ENCODE measurements at places on chromosomes 7 and 10.

DNA sequence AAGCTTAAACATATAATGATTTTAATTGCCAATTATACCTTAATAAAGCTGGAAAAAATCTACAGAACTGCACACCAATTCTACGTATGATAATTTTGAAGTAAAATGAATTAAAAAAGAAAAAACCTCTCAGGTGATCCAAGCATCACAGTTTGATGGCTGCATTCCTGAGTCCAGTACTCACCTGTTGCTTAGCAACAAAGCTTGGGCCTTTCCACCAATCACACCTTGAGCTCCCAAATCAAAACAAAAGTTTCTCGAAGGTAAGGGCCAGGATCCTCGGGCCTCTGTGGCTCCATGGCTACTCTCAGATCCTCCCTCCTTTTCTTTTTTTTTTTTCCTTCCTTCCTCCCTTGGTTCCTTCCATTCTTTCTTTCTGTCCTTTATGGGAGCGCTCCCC is 137.2 kb upstream of the PCBD1 start:
- no peak for DNase-seq

GRCh38 chr7:138581065-138581464 is 120.1 kb downstream of the SVOPL start:
- DNase-seq, result no peak

DNA sequence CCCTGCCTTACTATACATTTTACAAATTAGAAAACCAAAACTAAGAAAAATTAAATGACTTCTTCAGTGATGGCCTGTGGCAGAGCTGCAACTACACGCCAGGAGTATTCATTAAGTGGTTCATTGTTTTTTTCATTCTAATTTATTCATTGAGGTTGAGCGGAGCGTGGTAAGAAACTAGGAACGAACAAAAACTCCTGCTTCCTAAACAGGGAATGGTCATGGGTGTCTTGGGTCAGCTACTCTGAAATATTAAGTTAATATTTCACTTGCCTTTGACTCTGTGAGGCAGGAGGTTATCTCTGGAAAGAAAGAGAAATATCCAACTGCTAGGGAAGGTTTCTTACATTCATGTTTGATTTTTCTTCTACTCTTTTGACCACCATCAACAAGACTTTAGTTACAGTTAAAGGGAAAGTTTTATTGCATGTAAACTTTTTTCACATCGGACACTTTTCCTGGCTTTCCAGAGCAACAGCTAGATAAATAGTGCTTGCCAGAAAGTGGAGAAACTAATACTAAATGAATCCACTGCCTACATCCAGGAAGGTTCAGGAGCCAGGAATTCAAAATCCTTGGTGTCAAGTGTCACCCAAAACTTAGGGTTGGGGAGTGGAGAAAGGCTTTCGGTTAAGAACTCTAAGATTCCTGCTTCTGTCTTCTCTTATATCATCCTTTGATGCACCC is 896 bp upstream of the GNG11 start:
- DNase-seq, result no peak

- DNase-seq, result no peak
These were observed 8.8 kb downstream of the SLC4A2 start for GRCh38 chr7:151068069-151068773.

GRCh38 chr10:11150879-11151415 is 133.3 kb downstream of the CELF2 start:
- DNase-seq, result no peak

GRCh38 chr10:117318909-117319308 is 56.3 kb downstream of the PDZD8 start:
- no peak for DNase-seq

DNA sequence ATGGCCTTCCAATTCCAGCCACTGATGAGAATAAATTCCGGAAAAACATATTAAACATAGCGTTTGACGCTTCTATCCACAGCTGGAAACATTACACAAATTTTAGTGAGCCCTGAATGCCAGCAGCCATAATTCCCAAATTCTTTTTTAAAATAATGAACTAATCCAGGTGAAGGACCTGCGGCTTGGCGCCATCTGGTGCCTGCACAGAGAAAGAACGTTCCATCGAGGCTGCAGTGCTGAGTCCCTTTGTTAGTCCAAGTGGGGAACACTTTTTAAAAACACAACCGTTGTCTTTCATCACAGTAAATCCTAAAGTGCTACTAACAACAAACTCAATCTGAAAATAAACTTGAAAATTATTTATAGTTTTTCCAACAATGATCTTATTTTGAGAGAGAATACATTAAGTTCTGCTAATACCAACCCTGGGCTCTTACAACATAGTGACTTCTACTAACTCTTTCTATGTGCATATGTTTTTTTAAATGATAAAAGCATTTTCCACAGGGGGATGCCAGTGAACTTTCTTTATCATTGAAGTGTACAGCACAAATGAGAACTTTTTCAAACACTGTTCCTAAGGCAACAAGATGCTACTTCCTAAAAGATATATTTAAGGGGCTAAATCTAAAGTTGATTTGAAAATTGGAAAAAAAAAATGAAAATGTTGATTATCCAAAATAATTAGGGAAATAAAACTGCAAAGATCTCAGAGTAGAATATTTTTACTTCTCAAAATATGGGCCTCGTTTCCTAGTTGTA is 166.9 kb upstream of the RNF32 start:
- DNase-seq, result peak; percentile 12

DNA sequence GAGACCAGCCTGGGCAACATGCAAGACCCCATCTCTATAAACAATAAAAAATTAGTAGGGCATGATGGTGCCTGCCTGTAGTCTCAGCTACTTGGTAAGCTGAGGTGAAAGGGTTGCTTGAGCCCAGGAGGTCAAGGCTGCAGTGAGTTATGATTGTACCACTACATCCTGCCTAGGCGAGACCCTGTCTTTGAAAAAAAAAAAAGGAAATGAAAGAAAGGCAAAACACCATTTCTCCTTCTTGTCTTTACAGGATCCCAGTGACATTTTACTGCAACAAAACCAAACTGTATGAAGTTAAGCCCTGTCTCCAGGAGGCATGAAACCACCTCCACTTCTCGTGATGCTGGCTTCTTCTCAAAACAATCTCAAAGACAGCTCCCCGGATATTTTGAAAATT is 29.9 kb upstream of the PBLD start:
- no peak for DNase-seq

DNA sequence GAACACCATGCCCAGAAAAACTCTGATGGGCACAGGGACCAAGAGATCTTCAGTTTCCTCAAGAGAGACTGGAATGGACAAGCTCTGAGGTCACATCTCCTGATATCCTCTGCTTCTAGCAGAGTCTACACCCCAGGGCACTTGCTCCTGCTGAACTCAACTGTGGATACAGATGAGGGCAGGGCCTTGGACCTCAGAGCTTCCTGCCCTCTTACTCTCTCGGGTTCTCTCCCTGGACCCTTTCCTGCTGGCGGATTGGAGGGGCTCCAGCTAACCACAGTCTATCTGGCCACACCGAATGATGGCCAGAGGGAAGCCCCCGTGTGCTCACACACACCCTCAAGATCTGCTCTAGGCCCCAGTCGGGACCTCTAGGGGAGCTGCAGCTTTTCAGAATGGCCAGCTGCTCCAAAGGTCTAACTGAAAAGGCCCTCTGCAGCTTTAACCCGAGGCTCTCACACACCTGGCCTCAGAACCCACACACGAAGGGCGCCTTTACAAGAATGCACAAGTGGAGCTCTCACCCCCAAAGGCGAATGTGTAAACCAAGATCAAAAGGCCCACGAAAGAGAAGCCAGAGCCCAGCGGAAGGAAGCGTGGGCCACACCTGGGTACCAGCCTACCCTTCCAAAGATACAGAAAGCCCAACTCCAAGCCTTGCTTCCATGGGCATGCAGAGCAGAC is 65.5 kb downstream of the FAM53B start:
- no peak for DNase-seq
